ENCODE measurements at places on chromosomes 5 and 9.

GRCh38 chr5:134604908-134605307 is 27.7 kb downstream of the SAR1B start:
- DNase-seq, result no peak

DNA sequence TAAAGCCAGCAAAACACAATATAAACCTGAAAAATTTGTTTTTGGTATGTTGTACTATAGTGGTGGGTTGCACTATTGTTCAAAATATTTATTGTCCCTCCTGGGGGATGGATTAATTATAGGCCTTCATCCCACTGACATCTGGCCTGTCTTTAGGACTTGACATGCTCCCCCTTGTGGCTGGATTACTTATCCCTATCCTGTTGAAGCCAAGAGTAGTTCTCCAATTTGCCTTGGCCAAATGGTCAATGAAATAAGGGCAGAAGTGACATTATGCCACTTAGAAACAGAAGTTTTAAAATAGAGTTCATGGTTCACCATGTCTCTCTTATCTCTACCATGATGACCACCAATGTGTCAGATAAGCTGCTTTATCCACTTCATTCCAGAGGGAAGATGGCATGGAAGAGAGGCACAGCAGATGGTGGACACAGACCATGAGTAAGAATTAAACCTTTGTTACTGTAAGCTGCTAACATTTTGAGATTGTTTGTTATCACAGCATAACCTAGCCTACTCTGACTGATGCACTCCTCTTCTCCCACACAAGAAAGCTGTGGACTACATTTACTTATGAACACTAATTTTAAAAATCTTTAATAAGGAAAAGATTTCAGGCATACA is 29.2 kb upstream of the ARHGEF28 start:
- no peak for DNase-seq

DNA sequence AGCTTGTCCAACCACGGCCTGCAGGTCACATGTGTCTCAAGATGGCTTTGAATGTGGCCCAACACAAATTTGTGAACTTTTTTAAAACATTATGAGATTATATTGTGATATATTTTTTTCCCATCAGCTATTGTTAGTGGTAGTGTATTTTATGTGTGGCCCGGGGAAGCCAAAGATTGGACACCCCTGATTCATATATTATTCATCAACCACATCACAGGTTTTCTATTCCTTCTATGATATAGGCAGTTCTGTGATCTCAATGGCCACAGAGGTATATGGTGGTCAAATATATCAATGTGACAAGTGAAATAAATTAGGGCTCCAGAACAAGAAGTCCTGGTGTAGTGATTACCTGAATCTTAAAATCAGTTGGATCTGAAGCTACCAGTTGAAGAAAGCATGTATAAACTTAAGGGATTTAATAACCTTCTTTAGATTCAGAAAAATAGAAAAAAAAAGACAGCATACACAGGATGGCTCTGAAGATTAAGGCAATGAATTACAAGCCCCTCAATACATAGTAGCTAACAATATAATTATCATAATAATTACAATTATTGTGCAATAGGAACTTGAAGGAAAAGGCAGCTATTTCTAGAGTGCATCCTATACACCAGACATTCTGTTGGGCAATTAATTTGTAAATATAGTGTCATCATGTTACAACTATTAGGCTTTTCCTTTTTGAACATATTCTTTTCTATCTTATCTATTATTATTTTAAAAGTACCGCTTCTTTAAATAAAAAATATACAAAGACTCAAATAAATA is 530.4 kb upstream of the PTPRD start:
- DNase-seq, result no peak

GRCh38 chr5:122314036-122314435 is 2.0 kb downstream of the SNCAIP start:
- DNase-seq, result no peak

DNA sequence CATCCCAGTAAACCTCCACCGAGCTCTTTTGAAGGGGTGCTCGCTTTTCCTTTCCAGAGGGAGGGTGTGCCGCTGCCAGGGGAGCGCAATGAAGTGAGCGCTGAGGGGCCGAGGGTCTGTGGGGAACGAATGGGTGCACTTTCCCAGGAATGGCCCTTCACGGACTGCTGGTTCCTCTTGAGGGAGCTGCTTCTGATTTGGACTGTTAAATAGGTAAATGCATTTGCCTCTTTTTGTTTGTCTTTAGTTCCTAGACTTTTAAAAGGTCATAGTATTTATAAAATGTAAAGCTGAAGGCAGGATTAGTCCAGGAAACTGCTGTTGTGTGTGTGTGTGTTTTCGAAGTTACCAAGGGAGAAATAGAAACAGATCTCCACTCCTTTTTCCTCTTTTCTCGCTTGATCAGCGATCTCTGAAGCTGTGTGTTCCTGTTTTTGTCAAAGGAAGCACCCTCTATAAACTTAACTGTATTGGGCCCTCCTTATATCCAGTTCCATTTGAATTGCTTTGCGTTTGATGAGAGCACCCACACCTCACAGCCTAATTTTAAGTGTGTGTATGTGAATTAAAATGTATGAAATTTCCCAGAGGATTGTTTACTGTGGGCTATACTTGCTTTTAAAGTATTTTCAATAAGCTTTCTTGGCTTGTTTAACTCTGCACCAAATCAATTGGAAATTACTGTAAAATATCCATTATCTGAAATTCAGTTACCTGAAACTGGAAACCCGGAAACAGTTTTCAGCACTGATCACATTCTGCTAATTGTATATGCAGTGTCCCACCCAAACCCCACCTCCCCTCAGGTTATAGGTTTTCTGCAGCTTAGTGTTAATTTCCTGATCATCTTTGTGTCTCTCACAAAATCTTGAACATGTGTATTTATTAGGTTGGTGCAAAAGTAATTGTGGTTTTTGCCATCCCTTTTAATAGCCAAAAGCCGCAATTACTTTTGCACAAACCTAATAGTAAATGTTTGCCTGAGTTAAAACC is 966 bp downstream of the SNX2 start:
- no peak for DNase-seq

- no peak for DNase-seq
Measured at GRCh38 chr9:94199776-94200175, 59.3 kb upstream of the ZNF169 start.

DNA sequence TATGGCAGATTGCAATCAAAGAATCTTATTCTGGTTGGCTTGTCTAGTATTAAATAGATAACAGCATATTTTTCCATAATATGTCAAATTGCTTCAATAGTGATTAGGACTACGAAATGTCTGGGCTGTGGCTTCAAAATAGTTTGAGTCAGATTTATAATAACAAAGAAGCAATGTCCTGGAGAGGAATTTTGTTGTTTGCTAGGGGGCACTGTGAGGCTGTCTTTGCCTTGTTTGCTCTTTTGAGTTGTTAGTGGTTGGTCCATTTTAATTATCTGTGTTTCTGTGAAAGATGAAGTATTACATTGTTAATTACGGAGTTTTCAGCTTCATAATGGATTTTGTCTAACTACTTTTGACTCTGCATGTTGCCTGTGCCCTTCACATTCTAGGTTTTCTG is 713.6 kb downstream of the TLE4 start:
- DNase-seq, result no peak

DNA sequence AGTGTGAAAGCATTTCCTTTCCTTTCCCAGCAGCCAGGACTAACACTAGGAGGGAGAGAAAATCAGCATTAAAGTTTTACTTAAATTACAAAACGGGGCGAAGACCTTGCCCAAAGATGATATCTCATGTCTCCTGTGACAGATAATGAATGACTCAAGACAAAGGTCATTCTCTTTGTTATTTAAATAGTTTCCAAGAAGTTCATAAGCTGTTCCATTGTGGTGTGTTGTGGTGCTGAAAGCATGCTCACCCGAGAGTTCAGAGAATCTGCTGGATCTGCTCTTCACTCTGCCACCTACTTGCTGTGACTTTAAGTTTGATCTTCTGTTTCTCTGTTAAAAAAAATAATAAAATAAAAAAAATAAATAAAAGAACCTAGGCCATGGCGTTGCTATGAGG is 265.9 kb upstream of the NR4A3 start:
- no peak for DNase-seq

- no peak for DNase-seq
Measured at GRCh38 chr9:126745574-126746411, 59.0 kb upstream of the ZBTB43 start.

DNA sequence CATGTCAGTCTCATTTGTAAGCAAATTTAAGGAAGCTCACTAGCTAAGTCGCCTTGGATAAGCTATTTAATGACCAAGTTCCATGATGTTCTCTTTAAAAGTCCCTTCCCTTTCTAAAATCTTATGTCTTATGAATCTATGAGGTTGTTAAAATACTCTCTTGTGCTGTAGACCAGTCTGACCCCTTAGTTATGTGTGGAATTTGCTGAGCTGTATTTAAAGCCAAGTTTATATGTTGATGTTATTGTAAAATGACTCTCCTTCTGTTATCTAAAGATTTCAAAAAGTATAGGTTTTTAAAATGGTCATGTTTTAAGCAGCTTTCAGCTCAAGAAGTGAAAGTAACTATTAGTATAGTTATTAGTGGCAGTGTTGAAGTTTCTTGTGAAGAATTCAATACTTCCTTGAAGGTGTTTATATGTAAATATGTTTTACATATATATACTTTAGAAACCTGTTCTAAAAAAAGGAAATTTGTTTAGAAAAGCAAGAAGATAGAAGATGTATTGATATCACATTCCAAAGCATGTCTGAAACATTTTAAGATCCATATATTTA is 92.2 kb downstream of the CDC42SE2 start:
- no peak for DNase-seq

DNA sequence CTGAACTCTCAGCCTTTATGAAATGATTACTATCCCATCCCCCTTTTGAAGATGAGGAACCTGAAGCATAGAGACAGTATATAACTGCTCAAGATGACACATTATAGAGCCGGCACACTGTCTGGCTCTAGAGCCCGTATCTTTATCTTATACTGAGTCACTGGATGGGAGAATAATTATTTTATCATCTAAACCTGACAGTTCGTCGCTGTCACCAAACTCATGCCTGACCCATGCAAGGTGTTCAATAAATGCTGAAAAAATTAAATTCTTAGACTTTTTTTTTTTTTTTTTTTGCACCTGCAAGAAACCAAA is 38.8 kb downstream of the HOMER1 start:
- DNase-seq, result no peak

GRCh38 chr5:103561685-103562452 is 720 bp downstream of the NUDT12 start:
- no peak for DNase-seq

DNA sequence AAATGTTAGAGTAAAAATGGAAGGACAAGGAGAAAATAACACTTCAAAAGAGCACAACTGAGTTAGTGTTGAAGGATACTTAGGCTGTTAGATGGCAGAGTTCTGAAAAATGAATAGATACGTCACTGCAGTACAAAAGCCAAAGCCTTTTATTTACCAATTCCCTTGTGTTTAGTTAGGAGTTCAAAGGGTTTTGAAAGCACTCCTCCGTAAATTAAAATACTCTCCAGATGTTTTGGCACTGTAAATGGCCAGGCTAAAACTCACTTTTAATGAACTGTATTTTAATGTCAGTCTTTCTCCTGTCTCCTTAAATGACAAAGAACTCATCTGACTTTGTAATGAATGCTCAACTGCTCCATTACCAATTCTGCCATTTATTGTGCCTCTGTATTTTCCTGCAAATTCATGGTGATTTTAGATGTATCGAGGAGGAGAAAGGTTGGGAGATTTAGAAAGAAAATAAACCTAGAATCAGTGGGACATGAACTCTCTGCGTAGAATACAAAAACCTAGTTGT is 1727.2 kb downstream of the MAT2B start:
- no peak for DNase-seq

- no peak for DNase-seq
Measured at GRCh38 chr5:10695055-10695649, 65.9 kb downstream of the DAP start.
